Stimulated activated CD4-positive, alpha-beta T cell treated with anti-CD3 and anti-CD28 coated beads, Interleukin-1b, Interleukin-23, amount 100 ng/mL, for 1 hour (primary cell): ENCODE measurements at places on chromosomes 3 and 15.

DNA sequence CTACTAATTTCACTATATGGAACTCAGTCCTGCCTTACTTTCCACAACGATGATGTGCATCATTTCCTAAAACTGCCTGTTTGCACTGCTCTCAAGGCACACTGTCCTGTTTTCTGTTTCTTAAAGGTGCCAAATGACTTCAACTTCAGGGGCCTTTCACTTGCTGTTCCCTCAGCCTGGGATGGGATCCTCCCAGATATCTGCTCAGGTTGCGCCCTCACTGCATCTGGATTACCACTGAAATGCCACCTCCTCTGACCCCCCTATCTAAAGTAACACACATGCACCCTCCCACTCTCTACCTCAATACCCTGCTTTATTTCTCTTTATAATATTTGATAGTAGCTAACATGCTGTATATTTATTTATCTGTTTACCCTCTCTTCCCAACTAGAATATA is 123.8 kb upstream of the CMC1 start:
- DNase-seq = no peak

- DNase-seq = no peak
Measured at GRCh38 chr15:41983621-41984571, 11.5 kb upstream of the EHD4 start.

DNA sequence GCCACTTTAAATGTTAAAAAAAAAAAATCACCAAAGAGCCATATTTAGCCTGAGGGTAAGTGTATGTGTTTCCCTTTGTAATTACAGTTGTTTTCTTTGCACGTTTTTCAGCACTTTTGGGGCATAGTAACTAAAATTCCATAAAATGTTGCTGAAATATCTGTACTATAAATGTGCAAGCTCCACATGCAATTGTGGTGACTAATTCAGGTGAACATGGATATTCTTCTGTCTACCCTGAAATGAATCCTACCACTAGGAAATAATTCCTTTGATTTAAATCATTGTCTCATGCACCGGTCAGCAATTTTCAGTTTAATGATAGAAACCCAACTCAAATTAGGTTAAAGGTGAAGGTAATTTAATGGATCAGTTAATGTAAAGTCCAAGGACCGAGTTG is 13.1 kb upstream of the TFG start:
- no peak for DNase-seq

GRCh38 chr3:16516695-16517481 is 3.4 kb upstream of the RFTN1 start:
- DNase-seq = no peak

DNA sequence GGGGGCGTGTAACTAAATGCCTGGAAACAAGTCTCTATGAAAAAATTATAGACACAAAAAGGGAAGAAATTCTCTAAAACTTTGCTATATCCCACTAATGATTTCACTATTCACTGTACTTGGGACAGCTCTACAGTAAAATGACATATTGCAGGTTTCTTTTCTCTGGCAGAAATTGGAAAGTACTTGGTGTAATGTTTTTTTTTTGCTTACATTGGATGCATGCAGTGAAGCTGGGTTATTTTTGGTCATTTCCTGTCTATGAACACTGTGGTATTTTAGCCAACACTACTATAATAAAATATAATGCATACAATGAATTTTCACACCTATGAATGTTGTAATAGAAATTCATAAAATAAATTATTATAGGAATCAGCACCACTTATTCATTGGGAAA is 109.7 kb downstream of the LRRC49 start:
- DNase-seq = no peak

DNA sequence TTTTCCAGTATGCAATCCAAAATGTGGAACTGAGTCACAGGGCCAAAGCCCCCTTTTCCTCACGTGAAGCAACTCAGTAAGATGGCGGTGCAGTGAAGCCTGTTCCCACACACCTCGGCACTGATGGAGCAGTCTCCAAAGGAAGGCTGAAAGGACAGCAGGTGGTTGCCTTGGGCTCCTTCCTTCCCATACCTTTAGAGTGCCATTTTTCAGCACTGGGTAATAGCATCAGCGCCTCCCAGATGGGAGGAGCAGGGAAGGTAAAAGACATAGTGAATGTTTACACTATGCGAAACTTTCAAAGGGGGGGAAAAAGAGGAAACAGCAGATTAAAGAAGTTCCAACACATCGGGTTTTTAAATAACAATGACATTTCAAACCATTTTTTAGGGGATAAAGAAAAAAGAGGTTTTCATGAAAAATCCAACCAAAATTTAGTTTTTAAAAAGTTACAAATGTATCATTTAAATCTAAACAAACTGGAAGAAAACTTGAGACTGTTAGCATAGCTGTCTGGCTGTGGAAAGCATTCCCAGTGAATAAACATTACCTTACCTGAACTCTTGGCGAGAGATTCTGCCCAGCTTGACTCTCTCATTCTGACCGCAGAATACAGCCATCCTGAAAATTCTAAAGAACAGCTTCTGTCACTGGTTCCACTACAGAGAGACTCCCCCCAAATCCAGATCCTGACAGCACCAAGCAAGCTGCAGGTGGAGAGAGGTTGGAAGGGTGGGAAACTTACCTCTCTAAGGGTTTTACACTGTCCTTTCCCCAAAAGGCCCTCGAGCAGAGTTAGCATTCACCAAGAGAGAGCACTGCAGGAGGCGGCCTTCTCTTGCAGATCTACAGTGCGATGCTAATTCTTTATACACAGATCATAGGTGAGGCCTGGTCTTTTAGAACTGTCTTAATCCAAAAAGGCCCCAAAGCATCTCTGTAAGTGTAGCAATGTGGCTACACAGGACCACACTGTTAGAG is 32.6 kb downstream of the ABCC5 start:
- no peak for DNase-seq

DNA sequence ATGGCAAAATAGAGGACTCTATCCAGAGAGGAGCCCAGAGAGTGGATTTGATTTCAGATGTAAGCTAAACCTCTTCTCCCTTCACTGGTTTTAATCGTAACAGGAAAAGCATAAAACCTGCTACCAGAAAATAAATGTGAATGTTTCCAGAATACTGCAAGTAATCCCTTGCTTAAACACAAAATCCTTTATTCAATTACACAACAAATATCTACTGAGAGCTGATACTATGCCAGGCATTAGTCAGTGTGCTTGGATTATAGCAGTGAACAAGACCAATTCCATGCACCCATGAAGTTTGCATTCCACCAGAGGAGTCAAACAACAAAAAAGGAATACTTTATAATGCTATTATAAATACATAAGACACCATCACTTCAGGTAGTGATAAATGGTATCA is 15.1 kb downstream of the AVEN start:
- no peak for DNase-seq

- DNase-seq = no peak
Measured at GRCh38 chr3:126419151-126419703, 24.5 kb downstream of the CFAP100 start.

GRCh38 chr3:166569589-166569988 is 732.4 kb upstream of the BCHE start:
- no peak for DNase-seq

DNA sequence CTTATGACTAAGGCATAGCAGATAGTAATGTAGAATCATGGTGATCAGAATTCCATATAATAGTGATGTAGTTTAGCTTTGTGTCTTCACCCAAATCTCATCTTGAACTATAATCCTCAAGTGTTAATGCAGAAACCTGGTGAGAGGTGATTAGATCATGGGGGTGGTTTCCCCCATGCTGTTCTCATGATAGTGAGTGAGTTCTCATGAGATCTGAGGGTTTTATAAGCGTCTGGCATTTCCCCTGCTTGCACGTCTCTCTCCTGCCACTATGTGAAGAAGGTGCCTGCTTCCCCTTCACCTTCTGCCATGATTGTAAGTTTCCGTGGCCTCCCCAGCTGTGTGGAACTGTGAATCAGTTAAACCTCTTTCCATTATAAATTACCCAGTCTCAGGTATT is 138.7 kb upstream of the CBLB start:
- no peak for DNase-seq
